ENCODE measurements at places on chromosomes 7 and 10.

DNA sequence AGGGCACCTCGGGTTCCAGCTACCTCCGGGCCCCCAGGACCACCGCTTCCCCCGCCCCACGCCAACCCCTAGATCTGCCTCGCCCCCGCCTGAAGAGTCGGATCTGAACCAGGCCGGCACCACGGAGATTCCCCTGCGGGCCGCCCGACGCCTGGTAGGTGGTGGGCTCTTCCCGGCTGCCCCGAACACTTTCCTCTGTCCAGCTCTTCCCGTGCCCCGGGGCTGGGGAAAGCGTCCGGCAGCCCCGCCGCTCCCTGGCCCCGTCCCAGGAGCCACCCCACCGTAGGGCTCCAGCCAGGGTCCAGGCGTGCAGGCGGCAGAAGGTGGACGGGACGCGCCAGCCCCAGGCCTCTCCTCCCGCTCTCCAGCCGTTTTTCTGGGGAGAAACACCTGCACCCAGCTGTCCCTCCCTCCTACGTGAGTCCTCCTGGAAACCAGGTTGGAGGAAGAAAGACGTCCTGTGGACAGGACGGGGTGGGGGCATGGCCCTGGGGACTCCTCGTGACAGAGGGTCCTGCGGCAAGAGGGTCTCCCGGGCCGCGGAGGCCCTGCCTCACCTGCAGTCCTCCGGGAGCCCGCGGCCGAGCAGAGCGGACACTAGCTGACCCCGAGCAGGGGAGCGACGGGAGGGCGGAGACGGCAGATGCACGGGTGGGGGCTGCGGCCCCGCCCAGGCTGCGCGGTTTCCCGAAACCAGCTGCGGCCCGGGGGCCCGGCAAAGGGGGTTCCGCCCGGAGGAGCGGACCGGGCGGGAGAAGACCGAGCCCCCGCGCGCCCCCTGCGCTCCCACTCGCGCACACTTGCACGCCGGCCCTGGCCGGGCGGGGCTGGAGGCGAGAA lies at the start of gene TMEM176B:
Gene TMEM176B, minus strand, starts transcription at position 624 of the 840 bp plus-strand sequence. CDS start 3,795 bp downstream, outside the sequence.
- no peak for DNase-seq

DNA sequence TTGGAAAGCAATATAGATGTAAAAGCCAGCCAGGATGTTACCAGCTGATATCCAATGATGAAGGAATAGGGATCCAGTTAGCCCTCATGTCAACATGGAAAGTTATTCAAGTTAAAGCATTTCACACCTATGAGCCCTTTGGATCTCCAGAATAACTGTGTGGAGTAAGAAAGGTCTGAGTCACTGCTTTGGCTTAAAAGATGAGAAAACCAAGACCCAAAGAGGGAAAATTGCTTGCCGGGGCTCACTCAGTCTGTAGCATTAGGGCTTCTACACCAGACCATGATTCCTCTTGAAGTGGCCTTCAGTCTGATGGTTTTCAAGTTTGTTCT lies 12.6 kb downstream of the LSM5 start:
- no peak for DNase-seq

DNA sequence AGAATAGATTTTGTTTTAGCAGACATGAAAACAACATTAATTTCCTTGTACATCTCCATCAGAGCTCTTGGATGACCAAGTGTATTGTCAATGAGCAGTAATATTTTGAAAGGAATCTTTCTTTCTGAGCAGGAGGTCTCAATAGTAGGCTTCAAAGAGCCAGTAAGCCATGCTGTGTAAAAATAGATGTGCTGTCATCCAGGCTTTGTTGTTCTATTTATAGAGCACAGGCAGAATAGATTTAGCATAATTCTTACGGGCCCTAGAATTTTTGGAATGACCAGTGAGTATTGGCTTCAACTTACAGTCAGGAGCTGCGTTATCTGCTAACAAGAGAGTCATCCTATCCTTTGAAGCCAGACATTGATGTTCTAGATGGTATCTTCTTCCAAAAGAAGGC lies 19.0 kb downstream of the MINPP1 start:
- no peak for DNase-seq

DNA sequence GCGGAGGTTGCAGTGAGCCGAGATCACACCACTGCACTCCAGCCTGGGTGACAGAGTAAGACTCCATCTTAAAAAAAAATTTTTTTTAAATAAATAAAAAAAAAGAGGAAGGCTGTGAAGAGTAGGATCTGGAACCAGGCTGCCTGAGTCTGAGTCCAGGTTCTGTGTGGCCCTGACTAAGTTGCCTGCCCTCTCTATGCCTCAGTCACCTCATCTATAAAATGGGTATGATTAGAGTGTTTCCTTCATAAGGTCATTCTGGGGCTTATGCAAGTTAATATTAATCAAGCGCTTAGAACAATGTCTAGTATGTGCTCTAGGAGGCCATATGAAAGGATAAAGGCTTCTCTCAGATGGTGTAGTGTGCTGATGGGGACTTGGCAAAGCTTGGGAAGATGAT lies 12.3 kb downstream of the COL26A1 start:
- DNase-seq: no peak

DNA sequence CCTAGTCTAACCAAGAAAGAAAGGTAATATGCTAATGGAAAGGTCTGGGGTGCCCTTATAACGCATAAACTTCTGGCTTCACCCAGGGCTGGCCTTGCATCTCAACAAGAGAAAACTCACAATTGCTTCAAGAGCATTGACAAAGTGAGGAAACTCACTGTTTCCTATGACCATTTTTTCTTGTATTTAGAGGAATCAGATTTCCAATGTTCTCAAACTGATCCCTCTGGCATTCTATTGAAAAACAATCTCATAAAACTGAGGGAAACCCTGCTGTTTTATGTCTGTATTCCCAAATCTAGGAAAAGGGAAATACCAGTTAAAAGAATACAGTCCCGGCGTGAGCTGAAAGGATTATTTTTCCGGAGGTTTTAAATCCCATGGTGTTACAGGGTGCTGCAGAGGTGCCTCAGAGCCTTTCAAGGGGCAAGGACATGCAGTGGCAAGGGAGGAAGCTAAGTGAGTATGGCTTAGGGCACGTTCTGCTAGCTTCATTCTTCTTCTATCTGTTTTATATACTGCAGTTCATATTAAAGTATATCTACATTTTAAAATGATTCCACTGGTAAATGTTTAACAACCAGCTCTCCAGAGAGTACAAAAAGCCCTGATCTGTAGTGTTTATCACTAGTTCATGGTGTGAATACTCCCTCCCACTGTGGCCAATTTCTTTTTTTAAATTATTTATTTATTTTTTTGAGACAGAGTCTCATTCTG lies 68.7 kb downstream of the CAV1 start:
- DNase-seq: no peak

DNA sequence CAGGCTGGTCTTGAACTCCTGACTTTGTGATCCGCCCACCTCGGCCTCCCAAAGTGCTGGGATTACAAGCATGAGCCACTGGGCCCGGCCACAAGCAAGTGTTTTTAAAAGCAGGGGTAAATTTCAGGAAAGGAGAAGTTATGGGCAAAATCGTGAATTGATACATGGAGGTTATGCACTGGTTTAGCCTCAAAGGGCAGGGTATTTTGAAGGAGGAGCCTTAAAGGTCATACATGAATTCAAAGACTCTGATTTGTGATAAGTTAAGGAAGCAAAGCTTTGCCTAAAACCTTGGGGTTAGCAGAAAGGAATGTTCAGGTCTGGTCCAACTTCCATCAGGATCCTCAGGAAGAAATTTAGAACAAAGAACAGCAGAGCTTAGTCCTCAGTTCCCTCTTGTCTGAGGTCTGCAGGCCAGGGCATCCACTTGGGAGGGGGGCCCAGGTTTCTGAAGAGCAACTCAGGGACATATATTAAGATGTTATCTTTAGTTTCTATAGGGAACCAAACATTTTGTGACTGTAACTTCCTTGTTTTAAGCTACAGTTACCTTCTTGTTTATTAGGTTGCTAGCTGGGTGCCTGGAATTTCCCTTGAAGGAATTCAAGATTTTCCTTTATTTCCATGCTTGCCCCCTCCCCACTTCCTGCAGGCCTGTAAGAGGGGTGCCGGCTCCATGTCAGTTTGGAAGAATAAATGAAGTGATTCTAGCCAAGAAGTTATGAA lies 2.8 kb upstream of the REPIN1 start:
- no peak for DNase-seq

DNA sequence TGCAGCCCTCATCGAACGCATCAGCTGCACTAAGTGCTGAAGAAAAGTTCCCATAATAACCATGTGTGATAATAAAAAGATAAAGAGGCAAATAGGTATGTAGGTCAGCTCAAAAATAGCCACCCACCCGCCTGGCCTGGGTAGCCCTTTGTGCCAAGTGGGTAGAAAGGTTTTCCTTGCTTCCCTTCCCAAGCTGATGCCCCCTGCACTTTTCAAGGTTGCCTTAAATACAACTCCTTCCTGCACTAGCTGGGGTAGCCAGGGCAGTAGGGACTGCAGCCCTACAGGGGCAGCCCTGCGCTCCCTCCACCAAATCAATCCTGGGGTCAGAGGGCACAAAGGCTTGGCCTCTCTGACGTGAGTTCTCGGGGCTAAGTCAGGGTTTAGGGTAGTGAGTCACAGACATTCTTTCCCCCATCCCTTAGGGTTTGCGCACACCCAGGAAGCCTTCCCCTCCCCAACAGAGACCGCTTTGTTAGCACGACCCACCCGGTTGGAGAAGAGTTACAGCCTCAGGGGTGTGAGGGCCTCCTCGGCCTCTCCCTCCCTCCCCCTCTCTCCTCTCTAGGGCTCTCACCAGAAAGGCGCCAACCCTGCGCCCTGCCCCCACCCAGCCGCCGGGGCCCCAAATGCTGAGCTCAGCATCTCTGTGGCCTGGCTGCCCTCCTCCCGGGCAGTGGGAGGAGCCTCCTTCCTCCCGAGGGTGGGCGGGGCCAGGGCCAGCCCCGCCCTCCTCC lies 13.3 kb upstream of the DDIT4 start:
- peak; percentile 71 for DNase-seq

- DNase-seq: no peak
These were observed 30.1 kb downstream of the RPA3 start for GRCh38 chr7:7688310-7688709.

GRCh38 chr7:143965280-143965679 lies 10.6 kb downstream of the OR2F1 start:
- DNase-seq: no peak

DNA sequence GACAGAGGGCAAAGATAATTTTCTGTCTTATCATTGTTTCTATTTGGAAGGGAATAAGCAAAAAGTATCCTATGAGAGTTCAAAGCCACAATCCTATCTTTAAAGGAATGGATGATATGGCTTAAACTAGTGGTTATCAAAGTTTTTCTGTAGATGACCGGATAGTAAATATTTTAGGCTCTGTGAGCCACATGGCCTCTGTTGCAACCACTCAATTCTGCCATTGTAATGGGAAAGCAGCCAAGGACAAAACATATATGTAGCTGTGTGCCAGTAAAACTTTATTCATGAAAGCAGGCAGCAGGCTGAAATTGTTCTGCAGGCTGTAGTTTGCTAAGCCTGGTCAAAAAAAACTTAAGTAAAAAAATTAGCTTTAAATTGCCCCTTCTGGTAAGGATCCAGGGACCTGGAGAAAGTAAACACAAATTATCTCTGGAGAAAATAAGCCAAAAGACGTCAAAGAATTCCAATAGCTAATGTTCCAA lies 73.3 kb downstream of the THSD7A start:
- DNase-seq: no peak

- no peak for DNase-seq
These were observed 129.4 kb downstream of the ARHGAP12 start for GRCh38 chr10:31799181-31799580.

DNA sequence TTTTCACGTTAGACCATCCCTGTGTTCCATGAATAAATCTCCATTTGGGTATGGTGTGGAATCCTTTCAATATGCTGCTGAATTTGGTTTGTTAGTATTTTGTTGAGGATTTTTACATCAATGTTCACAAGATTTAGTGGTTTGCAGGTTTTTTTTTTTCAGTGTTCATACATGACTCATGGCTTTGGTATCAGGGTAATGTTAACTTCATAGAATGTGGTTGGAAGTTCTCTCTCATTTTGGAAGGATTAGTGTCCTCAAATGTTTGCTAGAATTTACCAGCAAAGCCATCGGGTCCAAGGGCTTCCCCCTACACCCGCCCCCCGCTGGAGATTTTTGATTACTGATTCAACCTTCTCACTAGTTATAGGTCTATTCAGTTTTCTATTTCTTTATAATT lies 398.0 kb downstream of the NXPH1 start:
- DNase-seq: no peak

- DNase-seq: no peak
These were observed 123.6 kb downstream of the TCERG1L start for GRCh38 chr10:131187926-131188325.

GRCh38 chr7:85191383-85191782 lies 4.5 kb upstream of the SEMA3D start:
- DNase-seq: no peak

DNA sequence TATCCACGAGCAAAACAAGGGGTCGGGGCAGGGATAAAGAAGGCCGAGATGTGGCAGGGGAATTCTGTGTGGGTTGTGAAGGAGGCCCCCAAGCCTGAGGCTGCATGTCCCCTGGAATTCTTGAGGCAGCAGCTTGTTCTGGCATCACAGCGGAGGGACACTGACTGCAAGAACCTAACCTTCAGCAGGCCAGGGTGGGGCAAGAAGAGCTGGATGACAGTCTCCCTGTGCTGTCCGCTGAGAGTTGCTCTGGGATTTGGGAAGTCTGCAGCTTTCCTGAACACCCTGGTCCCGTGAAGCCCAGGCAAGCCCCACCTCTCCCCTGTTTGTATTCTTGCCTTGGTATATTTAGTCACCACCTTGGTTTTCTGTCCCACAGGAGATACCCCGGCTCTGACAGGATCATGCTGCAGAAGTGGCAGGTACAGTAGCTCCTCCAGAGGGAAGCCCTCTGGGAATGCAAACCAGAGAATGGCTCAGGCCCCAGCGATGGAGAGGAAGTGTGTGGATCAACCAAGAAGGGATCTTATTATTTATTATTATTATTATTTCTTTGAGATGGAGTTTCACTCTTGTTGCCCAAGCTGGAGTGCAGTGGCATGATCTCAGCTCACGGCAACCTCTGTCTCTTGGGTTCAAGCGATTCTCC lies 1.9 kb upstream of the LRRC18 start:
- DNase-seq: no peak

- DNase-seq: no peak
These were observed 636.6 kb downstream of the TNS3 start for GRCh38 chr7:46945328-46945727.

- no peak for DNase-seq
These were observed 38.0 kb downstream of the SNX10 start for GRCh38 chr7:26329520-26330255.

GRCh38 chr10:80855348-80855971 lies 317.8 kb downstream of the SH2D4B start:
- DNase-seq: no peak

- DNase-seq: no peak
These were observed 238.1 kb upstream of the CSTF2T start for GRCh38 chr10:51937308-51938140.

DNA sequence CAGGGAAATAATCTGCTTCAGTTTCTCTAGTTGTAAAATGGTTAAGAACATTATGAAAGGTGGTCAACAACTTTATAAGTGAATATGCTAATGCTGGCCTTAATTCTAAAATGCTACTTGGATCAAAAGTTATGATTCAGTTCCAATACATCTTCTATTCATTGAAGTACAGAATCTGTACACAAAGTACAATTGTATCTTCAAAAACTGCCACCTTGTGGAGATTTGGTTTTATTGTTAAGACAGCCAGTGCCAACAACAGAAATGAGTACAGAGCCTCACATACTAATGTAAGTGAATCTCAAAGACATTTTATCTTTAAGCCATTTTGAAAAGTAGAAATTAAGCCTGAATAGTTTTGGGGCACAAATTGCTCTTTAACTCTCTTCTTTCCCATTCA lies 194.0 kb downstream of the CFTR start:
- DNase-seq: no peak

All from activated T-cell treated with anti-CD3 and anti-CD28 coated beads, Interleukin-2, amount 50 U/mL, for 4 hours (primary cell).